ENCODE measurements at places on chromosomes 5 and 9. TPM values are rescaled to one million over a fixed set of nuclear protein-coding genes. Genes with fewer than 3 reads are reported as not detected.

DNA sequence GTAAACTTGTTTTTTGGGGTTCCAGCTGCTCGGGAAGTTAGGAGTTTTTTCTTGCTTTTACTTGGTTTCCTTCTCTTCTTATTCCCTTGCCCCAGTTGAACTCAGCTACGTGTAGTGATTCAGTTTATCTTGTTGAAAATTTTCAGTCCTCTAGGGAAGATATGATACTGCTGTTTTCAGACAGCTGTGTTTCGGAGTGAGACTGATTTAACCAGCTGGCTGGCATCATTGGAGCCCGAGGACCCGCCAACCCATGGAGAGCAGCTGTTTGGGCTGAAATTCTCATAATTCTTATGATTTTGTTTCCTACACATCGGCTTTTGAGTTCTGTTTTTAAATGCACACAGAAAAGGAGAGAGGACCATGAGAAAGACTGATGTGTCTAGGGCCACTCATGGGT, 271.5 kb downstream of the NR3C1 start:
- no peak for DNase-seq

DNA sequence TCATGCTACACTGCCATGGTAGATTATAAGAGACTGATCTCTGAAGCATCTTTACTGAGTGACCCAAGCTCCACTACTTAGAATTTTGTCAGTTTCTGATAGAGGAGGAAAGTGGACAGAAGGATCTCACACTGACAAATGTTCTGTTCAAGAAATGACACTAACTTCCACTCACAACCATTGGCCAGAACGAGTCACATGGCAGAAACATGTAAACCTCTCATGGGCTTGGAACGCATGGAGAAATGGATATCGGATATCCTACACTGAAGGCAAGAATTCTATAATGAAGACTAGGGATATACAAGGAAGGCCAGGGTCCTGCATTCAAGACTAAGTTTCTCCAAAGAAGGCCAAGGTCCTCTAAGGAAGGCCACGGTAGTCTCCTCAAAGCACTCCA, 31.1 kb downstream of the EGFLAM start:
- DNase-seq = no peak

GRCh38 chr5:90338712-90339372, 70.7 kb downstream of the CETN3 start:
- no peak for DNase-seq

DNA sequence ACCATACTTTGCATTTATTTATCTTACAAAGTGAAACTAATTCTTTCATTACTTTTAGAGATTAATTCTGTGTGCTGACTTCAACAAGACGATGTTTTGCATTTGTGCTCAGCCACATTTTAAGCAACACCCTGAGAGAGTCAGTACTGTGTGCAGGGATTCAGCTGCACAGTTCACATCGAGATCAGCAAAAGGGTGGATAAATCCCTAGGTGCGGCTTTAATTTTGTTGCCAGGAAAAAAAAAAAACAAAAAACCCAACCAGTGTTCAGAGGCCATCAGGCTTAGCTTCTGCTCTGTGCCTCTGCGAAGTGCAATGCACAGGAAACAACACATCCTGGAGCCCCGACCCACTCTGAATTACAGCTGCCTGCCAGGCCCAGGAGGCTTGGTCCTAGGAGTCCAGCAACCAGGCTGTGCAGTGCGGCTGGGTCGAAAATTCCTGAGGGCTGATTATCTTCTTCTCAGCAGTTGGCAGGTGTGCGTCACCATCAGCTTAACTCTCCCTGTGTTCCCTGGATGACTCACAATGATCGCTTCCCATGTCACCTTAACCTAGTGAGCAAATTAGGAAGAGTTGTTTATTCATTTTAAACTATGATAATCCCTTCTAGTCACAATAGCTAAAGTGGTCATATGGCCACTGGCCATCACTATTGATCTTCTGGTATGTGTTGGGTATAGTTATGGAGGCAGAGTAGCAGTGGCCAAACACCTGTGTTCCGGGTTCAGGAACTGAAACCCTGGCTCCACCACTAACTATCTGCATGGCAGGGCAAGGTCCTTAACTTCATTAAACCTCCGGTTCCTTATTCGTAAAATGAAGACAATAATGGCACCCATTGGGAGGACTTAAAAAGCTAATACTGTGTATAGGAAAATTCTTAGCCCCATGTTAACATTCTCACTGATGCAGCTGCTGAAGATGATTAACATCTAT, 31.2 kb upstream of the NDUFB6 start:
- no peak for DNase-seq

- no peak for DNase-seq
These were observed 144.8 kb downstream of the GADD45G start for GRCh38 chr9:89749500-89750116.

DNA sequence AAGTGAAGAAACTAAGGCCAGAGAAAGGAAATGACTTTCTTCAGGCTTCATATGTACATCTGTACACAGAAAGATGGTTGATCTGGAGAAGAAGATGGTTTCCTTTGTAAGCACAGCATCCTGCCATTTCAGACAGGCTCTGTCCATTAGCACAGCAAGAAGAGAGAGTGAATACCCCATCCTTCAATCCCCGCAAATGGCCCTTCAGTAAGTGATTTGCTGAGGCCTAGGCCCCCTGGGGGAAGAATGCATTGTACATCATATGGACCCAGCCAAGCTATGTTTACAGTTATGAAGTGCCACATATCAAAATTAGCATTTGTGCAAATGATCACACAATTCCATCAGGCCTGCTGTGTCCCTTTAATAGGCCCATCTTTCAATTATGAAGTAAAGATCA, 657.4 kb downstream of the BRINP1 start:
- no peak for DNase-seq

DNA sequence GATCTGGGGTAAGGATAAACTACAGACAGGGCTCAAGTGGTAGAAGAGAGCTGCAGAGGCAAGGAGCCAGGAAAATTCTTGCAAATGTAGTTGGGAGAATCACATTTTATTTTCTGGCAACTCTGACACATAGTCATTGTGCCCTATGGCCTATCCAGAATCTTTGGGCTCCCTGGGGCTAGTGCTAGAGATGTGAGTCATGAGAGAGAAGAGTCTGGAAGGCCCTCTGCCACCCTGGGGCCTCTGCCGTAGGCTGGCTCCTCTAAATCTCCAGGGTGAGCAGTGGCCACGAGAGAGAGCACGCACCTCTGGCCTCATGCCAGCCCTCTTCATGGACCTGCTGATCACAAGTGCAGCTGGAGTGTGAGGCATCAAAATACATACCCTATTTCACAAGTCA, 74.3 kb upstream of the SSBP2 start:
- peak; percentile 83 for DNase-seq

DNA sequence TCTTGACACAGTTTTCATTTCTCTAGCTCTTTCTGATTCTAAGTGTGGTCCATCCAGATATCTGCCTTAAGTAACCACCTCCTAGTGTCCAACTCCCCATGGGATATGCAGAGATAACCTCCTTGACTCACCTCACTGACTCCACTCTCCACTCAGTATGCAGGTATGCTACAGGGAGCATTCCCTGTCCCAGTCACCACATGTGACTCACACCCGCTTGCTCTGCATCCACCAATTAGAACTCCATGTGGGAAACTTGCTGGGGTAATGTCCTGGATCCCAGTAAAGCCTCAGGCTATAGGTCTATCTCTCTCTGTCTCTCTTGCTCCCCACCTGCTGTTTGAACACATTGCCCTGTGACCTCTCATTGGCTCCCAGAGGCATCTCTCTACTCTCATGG, 563.9 kb downstream of the HTR1A start:
- no peak for DNase-seq

GRCh38 chr5:50864466-50864865, 198.0 kb downstream of the PARP8 start:
- DNase-seq = no peak

DNA sequence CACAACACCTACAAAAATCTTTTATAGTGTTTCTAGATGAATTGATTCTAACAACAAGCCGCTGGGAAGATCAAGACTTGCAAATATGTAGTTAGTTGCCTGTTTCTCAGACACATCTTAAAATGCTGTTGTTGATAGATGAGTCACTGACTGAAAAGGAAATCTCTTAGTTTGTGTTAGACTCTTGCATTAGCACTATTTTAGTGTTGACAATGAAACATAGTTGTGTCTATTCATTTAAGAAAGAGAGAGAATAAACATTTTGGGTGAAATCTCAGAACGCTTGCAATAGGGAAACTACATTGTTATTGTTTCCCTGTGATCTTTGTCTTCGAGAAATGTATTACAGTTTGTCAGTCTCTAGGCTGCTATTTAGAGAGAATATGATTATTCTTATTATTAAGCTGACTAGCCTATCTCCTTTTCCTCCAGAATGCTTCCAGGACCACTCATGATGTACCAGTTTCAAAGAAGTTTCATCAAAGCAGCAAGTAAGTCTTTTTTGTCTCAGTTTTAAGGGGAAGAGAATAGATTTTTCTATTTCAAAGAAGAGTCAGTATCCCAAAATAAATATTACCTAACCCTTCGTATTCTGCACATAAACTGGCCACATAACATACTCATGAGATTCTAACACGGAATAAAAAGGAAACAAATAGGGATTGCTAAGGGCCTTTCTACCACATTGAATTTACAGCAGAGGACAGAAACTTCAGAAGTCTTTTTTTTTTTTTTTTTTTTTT, 285.6 kb downstream of the ARHGAP26 start:
- DNase-seq = no peak

DNA sequence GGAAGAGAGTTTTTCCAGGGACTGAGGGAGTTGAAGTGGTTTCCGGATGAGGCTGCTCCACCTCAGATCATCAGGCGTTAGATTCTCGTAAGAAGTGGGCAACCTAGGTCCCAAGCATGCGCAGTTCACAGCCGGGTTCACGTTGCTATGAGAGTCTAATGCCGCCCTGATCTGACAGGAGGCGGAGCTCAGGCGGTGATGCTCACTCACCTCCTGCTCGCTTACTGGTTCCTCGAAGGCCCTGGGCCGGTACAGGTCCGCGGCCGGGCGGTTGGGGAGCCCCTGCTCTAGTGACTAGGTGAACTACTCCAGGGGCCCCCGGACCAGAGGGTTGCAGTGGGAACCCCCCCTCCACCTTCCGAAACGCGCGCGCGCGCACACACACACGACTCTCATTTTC, 997 bp upstream of the RNF130 start:
- DNase-seq = no peak

GRCh38 chr5:56317923-56318561, 84.9 kb upstream of the ANKRD55 start:
- DNase-seq = no peak

DNA sequence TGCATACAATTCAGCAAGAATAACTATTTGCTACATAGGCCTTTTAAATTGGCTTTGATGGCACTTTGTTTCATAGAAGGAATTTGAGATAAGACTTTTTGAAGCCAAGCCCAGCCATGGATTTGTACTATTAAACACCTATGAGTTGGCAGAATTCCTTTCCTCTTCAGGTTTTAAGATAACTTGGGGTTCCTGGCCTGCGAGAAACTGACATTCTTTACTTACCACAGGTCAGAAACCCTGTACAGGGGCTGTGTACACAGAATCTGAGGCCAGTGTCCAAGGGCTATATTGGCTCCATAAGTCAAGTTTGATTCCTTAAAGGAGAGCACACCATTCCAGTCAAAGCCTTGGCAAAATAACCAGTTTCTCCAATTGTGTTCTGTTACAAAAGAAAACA, 10.8 kb upstream of the BTNL3 start:
- no peak for DNase-seq

DNA sequence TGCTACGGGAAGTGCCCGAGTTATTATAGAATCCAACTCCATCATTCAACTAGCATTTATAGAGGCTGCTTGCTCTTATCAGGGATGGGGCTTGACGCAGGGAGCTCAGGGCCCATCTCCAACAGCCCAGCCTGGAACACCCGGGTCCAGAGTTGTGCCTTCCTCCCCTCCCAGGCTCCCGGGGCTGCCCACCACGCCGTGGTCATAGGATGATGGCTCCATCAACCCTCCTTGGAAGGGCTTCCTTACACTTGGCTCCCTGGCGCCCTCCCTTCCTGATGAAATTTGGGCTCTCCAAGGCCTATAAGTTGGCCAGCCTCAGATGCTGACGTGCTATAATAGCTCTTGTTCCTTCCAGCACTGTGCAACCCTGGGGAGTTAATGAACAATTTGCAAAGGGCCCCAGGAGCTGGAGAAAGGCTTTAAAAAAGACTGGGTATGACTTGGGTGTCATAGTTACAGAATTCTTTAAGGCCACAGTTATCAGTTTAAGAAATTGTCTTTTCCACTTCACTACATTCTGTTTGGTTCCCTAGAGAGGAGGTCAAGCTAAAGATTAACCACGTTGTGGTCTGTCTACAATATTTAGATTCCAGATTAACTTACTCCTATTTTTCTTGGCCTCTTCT, 42.5 kb upstream of the GADD45G start:
- no peak for DNase-seq

- no peak for DNase-seq
These were observed 2.0 kb downstream of the EIF4EBP3 start for GRCh38 chr5:140549237-140550144.

DNA sequence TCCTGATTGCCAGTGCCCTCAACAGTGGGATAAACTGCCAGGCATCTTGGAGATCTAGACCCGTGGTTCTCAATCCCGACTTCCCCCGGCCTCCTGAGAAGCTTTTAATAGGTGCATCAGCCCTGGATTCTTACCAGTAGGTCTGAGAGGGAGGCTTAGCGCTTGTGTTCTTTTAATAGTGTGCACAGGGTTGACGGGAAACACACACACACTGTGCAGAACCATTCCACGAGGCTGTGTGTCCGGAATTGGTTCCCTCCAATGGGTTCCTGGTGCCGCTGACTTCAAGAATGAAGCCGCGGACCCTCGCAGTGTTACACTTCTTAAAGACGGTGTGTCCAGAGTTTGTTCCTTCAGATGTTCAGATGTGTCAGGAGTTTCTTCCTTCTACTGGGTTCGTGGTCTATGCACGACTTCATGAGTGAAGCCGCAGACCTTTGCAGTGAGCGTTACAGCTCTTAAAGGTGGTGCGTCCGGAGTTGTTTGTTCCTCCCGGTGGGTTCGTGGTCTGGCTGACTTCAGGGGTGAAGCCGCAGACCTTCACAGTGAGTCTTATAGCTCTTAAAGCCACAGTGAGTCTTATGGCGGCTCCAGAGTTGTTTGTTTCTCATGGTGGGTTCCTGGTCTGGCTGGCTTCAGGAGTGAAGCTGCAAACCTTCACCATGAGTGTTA, 46.6 kb upstream of the PRSS3 start:
- no peak for DNase-seq

BASP1 gene
- 3.9 TPM for total RNA-seq

CARD6 gene
- 6.2 TPM for total RNA-seq

LIFR gene
- total RNA-seq = 30.9 TPM

LHFPL2 gene
- total RNA-seq = 7.9 TPM

IL33 gene
- 18.6 TPM for total RNA-seq

AJM1 gene
- 8.6 TPM for total RNA-seq

GNA14 gene
- 2.7 TPM for total RNA-seq

Data from cardiac septum (tissue), 1 donor.